Esophagus squamous epithelium (tissue), 5 donors: ENCODE measurements at places on chromosomes 7 and 10. TPM values are rescaled to one million over a fixed set of nuclear protein-coding genes. Genes with fewer than 3 reads are reported as not detected.

GRCh38 chr10:24393201-24393600, 184.3 kb downstream of the KIAA1217 start:
- no peak for DNase-seq

GRCh38 chr10:71969929-71970328, 5.7 kb downstream of the CHST3 start:
- DNase-seq: no peak

DNA sequence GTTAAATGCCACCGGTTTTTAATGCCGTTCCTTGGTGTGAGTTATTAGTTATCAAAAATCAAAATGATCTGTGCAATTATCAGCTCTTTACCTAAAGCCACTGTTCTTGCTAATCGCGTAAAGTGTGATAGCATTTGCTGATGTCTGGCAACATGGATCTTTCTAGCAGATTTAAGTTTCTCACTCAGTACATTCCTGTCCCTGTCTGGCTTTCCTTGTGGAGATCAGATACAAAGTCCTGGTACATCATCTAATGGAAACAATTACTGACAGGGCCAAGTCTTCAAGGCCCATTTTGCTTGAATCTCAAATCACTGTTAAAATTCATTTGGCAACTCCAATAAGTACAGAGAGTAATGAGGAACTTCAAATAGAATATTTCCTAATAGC, 755.7 kb downstream of the AUTS2 start:
- DNase-seq: no peak

GRCh38 chr7:158420591-158421340, 166.9 kb downstream of the PTPRN2 start:
- no peak for DNase-seq

DNA sequence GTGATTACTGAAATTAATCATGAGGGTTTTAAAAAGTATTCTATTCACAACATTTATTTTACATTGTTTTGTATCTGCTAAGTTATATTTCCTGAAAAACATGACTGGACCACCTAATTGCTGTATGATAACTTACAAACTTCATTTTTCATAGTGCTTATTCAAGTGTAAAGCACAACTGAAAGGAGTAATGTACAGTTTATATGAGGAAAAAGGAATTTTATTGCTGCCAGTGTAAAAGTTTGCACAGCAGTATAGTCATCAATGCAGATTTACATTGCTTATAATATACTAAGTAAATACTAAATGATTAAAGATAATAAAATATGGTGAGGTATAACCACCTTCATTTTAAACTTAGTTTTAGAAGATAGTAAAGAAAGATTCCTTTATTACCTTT, 4.0 kb downstream of the PTEN start:
- DNase-seq: no peak

GRCh38 chr7:2120251-2120660, 112.5 kb downstream of the MAD1L1 start:
- DNase-seq: no peak

The CDNF gene
- total RNA-seq: not detected

The OR2A7 gene
- 12.6 TPM for total RNA-seq
